ENCODE measurements at places on chromosomes 5 and 9.

DNA sequence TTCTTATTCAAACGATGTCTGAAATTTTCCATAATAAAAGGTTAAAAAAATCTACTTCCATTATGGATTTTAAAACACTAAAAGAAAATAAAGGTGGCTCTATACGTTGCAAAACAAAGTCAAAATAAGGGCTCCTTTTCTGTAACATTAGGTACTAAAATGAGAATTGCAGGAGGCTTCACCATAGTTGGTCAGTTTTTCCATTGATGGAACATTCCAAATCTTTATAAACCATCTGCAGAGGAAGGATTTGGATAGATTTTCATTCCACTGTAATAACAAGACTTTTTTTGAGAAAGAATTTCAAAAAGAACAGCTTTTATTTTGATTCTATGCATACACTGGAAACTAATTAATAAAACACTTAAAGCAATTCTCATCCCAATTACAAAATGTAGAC is 145.6 kb downstream of the LURAP1L start:
- DNase-seq = no peak

DNA sequence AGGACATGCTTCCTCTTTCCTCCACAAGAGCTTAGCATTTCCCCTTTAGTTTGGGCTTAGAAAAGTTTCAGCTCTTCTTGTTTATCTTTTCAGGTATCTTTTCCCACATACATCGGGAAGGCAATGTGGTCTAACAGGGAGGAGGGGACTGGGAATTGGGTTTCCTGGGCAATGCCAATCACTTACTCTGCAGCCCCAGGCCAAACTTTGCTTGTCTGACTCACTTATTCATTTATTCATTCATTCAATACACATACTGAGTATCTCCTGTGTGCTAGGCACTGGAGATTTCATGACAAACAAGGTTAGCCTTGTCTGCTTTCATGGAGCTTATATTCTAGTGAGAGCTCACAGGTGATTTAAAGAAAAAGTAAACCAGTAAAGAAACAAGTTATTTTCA is 10.7 kb upstream of the POU4F3 start:
- DNase-seq = no peak

DNA sequence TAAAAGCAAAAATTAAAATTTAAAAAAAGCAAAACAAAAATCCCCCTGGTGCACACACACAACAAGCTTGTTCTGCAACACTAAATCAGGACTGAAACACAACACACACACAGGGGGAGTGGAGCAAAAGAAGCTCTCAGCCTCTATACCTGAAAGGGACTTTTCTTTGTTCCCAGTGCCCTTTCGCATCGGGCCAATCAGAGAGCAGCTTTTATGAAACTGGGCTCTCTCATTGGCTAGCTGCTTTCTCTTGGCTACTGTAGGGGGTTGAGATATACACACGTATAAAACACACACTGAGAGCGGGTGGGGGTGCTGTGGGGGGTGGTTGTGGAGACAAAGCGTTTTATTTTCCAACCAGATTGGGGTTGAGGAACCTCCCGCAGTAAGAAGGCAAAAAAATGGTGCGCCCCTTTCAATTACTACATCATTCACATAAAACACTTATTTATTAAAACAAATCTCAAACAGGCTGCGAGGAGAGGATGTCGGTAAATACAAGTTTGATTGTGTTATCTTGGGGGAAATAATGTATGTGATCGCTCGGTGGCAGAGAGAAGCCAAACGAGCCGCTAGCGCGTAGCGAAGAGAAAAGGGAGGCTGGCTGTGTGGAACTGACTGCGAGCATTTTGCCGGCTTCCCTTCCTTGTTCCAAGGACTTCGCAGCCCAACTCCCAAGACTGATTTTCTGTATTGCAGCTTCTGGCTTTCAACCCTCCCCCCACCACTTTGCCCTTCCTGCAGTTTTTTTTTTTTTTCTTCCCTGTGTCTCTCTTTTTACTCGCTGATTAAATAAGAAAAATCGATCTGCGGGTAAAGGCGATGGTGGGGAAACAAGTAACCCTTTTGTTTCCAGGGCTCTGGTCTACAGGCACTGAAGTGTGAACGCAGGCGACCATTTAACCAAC is 2.5 kb upstream of the ZNF608 start:
- DNase-seq = peak; percentile 31

DNA sequence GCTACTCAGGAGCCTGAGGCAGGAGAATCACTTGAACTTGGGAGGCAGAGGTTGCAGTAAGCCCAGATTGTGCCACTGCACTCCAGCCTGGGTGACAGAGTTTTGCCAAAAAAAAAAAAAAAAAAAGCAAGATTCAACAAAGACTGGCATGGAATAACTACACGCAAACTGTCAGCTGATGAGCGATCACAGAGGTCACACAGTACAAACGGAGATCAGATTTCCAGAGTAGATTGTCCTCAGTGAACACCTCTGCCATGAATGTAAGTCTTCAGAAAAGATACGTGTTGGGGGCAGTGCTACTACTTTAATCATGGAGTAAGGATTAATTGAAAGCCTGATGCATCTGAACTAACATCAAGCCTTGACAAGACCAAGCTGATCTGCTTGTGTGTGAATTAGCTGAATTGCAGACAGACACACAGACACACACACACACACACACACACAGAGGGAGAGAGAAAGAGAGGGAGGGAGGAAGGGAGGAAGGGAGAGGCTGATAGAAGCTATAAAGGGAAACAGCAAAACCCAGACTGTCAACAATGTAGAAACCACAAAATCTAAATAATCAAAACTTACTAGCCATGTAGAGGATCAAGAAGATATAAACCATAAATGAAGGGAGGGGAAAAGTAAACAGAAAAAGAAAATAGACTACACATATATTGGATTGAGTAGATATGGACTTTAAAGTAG is 222.9 kb upstream of the ZNF462 start:
- DNase-seq = no peak

- DNase-seq = no peak
These were observed 47.4 kb upstream of the VLDLR start for GRCh38 chr9:2574203-2574602.

DNA sequence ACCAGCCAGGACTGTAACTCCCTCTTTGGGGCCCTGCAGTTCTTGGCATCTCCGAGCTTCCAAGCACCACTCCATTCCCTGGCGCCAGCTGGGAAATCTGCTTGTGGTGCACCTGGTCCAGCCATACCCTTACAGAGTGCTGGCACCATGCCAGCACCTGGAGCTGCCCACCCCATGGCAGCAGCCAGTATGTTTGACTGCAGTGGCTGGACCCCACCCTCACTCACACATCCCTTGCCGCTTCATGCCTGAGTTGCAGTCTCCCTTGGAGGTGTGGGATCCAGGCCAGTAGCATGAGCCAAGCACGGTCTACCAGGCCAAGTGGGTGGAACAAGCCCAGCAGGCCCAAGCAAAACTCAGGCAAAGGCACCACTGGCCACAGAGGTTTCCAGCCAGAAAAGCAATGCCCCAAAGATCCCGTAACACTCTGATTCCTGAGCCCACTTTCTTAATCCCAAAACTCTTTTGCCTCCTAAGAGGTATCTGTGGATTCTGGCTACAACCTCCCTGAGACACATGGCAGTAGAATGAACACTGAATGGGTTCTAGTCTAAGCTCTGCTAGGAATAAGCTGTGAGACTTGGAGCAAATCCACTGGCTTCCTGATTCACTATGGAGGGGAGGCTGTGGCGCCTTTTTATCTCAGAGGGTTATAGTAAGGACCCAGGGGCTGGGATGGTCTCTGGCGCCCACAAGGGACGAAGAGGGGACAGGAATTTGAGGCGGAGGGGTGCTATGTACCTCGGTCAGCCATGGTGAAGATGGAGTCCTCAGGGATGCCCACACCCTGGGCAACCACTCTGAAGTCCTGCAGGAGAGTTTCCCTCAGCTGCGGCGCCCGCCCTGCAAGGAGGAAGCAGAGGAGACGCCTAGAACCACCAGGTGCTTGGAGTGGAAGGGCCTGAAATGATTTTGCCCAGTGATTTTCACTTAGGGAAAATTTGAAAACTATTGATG is 5.6 kb downstream of the AMBP start:
- no peak for DNase-seq

DNA sequence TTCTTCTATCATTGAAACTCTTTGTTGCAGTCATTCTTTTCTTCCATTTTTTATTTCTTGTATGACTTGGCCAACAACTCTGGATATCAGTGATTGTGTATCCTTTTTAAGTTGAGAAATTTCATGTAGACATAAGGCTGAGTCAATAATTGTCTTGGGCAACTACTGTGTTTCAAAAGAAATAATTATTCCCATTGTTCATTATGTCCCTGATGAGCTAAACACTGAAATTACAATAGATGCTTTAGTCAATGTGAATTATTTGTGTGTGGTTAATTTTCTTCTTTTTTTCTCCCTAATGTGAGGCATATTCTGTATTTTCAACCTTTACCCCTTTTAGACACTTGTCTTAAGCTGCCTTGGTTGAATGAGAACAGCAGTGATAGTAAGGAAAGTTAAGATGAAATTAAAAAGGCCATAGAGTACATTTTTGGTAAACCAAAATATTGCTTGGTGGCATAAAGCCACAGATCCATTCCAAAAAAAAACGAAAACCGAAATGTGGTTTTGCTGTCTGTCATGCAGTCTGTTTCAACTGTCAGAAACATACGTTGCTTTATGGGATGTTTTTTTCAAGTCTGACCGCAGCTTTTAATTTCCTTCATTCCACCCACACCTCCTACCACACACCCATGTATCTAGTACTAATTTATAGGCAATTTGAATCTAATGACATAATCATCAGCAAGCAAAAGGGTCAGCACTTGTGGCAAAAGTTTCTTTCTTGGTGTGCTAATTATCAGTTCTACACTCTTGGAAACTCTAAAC is 21.1 kb downstream of the TLE4 start:
- no peak for DNase-seq

DNA sequence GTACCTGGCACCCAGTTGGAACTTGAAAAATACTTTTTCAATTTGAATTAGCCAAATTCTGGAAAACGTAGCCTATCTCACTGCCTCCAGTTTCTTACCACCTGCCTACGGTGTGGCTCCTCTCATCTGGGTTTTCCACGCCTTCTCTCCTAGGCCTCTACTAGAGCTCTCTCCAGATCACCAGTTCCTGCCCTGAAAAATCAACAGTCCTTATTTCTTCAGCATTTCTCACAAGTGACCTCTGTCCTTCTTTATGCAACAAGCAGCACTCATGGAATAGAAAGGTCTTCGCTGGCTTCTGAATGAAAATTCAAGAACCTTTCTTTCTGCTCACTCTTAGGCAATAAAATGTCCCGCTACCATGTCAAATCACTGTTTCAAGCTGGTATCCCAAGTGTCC is 64.8 kb downstream of the PIP5K1B start:
- DNase-seq = no peak

DNA sequence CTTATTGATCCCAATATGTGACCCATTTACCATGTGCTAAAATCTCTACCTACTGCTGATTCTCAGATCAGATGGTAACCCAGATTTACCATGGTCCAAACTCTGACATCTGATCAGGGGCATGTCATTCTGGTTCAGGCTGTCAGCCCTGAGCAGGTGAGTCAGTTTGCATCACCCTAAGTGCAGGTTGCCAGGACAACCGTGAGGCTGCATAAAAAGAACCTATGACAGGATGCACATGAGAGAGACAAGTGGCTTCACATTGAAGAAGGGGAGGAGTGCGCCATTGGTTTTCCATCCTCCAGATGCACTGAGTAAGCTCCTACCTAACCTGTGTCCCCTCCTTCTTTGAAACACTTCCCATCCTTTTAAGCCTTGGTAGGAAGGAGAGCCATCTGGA is 801 bp upstream of the PRSS3 start:
- no peak for DNase-seq

DNA sequence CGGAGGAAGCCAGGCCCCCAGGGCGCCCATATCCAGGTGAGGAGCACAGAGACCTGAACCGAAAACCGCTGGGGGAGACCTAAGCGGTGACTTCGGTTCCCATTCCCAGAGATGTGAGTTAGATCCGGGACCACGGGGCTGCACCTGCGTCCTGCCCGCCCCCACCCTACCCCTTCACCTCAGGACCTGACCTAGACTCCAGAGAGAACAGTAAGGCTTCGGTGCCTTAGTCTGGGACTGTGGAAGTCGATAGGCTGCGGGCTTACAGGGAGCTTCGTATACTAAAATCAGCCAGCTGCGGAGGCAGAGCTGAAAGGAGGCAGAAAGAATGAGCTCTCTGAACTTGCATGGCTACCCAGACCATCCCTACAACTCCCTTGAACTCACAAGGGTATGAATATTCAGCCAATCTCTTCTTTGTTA is 518 bp upstream of the FAM13B start:
- DNase-seq = no peak

DNA sequence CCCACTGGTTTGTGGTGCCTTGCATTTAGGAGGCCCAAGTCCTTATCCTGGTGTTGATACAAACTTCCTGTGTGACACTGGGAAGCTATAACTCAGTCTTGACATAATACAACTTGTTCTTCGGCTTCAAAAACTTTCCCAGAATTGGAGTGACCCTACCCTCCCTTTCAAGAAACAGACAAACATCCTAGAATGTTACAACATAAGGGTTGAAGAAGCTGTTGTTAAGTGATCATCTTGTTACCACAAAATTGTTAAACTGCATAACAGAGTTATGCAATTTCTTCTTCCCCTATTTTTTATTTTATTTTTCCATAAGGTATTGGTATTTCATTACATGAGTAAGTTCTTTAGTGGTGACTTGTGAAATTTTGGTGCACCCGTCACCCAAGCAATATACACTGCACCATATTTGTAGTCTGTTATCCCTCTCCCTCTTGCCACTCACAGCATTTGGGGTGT is 21.3 kb downstream of the TLR4 start:
- no peak for DNase-seq

GRCh38 chr9:27474305-27474704 is 49.8 kb upstream of the IFNK start:
- no peak for DNase-seq

- no peak for DNase-seq
These were observed 263.9 kb downstream of the ARRDC3 start for GRCh38 chr5:91119217-91119616.

GRCh38 chr5:123035918-123036390 is 571 bp downstream of the PPIC start:
- DNase-seq = no peak

GRCh38 chr5:84478603-84479002 is 93.9 kb upstream of the EDIL3 start:
- no peak for DNase-seq

DNA sequence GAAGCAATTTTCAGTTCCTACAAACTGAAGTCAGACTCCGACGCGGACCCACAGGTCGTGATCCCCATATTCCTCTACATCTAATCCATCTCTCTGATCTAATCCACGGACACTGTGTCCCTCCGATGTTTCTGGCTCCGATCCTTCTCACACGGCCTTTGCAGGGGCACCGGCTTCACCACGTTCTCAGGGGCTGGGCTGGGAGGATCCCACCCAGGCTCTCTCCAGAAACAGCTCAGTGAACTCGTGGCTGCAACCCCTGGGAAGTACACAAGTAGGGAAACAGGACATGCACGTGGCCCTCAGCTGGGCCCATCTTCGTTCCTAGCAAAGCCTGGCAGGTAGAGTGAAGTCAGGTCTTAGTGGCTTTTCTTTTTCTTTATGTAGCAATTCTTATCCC is 49.1 kb upstream of the OLFM1 start:
- DNase-seq = no peak

GRCh38 chr9:131349522-131349880 is 44.4 kb upstream of the PRRC2B start:
- no peak for DNase-seq

Measured in esophagus squamous epithelium (tissue), 5 donors.